IMR-90 (cell line): ENCODE measurements at places on chromosomes 11 and 22. TPM values are rescaled to one million over a fixed set of nuclear protein-coding genes. Genes with fewer than 3 reads are reported as not detected.

DNA sequence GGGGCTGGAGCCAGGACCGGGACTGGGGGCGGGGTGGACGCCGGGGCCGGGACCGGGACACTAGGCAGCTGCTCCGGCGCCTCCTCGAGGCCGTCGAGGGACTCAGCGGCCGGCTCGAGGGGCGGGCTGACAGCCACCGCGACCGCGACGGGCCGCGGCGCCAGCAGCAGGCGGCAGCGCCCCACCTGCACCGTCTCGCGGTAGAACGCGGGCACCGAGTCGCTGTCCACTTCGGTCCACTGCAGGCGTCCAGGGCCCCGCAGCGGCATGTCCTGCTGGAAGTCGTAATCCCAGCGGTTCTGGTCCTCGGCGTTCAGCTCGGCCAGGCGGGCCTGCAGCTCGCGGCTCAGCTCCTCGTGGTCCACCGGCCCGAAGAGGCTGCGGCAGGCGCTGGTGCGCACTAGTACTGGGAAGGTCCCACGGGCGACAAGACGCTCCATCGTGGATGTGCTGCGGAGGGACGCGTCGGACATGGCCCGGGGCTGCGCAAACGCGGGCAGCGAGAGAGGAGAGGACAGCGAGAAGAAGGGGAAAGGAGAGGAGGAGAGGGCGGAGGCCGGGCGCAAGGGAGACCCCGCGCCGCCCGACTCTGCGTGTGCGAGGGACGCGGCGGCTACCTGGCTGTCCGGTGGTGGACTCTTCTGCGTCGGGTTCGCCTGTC is 428 bp downstream of the CDKN1C start:
- DNase-seq: peak; percentile 36

The NFAM1 gene
- not detected in 2 replicates for polyA plus RNA-seq

DNA sequence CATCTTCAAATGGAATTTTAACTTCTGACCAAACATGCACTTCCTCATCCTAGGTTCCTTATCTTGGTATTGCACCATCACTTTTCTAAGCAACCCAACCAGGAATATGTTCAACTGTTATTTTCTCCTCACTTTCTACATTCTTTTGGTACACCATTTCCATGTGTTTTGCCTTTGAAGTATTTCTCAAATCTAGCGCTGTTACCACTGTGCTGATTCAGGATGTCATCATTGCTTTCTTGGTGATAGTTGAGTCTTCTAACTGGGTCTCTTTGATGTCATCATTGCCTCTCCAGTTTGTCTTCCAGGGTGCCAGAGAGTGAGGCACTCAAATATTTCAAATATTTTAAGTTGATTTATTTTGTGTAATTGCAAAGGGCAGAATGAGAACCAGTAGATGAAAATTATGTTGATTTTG is 47.5 kb downstream of the HORMAD2 start:
- DNase-seq: peak; percentile 89

The NARS2 gene
- 6.0 and 8.0 TPM in 2 replicates for polyA plus RNA-seq

The CYTH4 gene
- 0.55 and 0.85 TPM in 2 replicates for polyA plus RNA-seq

DNA sequence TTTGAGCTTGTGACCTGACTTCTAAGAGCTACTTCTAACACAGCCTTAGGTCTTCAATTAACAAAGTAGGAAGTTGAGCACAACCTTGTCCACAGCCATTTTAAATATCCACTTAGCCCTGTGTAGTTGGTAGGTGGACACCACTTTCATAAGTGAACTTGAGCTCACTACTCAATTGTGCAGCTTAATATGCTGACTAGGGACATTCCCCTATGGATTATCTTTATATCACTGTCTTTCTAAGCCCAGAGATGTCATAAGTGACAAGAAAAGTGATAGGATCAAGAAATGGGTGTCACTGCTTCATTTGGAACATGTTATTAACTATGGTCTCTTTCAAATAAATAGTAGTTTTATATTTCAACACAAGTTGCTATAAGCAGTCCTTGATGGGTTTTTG is 4.0 kb upstream of the ATP5MG start:
- DNase-seq: no peak

GRCh38 chr11:44380009-44380313 is 70.0 kb upstream of the ALX4 start:
- DNase-seq: no peak

- no peak for DNase-seq
Observed at GRCh38 chr11:105208019-105208418, 68.5 kb upstream of the CARD18 start.

DNA sequence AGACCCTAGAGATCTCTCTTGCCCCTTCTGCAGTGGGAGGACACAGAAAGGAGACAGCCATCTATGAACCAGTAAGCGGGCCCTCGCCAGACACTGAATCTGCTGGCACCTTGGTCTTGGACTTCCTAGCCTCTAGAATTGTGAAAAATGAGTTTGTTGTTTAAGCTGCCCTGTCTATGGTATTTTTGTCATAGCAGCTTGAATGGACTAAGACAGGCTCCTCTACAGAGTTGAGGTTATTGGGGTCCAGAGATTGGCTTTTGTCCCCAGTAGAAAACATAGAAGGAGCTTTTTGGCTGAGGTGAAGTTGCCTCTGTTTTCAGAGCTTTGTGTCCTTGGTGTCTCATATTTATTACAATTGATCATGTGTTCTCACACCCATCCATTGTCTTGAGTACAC is 77.2 kb downstream of the STIM1 start:
- DNase-seq: no peak

GRCh38 chr22:26707581-26707980 is 50.2 kb downstream of the MIAT start:
- DNase-seq: no peak

The TEX54 gene
- polyA plus RNA-seq: not detected in 2 replicates

DNA sequence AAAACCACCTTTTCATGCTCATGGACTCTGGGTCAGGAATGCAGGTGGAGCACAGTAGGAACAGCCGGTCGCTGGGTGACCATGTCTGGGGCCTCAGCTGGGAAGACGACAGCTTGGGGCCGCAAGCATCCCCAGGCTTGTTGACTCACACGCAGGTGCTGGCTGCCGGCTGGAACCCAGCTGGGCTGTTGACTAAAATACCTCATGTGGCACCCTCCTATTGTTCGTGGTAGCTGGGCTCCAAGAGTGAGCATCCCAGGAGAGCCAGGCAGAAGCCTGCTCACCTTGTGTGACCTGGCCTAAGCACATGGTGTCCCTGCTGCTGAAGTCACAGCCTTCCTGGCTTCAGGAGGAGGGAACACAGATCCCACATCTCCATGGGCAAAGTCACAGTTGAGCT is 9.4 kb downstream of the DPP3 start:
- DNase-seq: no peak

DNA sequence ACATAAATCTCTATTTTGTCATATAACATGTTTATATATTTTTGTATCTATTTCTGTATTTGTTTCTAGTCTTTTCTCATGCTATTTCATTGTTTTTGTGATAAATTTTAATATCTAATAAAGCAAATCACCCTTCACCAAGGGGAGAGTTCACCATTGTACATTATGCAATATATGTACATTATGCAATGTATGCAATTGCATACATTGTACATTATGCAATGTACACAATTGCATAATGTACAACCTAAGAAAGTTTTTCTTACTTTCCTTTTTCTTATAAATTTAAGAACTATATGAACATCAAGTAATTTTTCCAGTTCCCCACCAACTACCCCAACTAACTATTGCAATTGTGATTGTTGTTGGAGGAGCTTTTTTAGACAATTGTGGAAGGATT is 44.1 kb upstream of the GLYATL2 start:
- no peak for DNase-seq

DNA sequence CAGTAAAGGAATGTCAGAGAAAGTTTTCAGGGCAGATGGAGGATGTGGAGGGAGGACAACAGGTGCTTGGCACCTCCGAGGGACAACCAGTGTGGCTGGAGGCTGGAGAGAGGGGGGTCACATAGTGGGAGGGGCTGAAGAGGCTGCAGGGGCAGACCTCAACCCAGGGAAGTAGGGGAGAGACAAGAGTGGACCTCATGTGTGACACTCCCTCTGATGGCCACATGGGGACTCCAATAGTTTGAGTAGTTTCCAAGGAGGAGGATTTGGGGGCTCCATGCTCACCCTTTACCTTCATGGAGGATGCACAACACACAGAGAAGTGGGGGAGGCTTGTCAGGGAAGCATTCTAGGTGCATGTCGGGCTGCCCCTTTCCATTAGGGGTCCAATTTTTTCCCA is 35.1 kb upstream of the ASPHD2 start:
- no peak for DNase-seq

DNA sequence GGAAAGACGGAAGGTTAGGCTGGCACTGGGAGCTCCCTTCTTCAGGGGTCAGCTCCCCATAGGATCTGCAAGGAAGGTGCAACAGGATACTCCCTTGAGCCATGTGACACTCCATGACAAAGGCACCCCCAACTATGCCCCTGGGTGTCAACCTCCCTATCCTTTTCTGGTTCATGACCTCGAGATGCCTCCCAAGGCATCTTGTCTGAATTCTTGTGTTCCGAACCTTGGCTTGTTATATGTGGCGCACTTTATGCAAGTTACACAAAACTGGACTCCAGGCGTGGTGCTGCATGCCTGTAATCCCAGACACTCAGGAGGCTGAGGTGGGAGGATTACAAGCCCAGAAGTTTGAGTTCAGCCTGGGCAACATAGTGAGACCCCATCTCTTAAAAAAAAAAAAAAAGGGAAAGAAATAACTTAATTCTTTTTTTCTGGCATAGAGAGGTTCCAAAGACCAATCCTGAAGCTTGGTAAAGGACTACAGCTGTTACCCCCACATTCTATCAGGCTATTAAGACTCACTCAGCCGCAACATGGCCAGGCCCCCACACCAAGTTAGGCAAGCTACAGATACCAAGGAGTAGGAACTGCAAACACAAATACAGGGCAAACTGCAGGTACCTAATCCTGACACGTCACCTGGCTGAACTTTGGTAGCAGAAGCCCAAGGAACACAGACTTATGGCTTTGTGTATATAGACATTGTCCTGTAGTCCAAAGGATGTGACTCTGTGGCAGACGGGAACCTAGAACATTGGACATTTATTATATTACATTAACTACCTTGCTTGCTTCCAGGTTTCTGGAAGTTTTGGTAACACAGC is 1.4 kb downstream of the C11orf24 start:
- DNase-seq: no peak

The TRIM49D1 gene
- polyA plus RNA-seq: not detected in 2 replicates

DNA sequence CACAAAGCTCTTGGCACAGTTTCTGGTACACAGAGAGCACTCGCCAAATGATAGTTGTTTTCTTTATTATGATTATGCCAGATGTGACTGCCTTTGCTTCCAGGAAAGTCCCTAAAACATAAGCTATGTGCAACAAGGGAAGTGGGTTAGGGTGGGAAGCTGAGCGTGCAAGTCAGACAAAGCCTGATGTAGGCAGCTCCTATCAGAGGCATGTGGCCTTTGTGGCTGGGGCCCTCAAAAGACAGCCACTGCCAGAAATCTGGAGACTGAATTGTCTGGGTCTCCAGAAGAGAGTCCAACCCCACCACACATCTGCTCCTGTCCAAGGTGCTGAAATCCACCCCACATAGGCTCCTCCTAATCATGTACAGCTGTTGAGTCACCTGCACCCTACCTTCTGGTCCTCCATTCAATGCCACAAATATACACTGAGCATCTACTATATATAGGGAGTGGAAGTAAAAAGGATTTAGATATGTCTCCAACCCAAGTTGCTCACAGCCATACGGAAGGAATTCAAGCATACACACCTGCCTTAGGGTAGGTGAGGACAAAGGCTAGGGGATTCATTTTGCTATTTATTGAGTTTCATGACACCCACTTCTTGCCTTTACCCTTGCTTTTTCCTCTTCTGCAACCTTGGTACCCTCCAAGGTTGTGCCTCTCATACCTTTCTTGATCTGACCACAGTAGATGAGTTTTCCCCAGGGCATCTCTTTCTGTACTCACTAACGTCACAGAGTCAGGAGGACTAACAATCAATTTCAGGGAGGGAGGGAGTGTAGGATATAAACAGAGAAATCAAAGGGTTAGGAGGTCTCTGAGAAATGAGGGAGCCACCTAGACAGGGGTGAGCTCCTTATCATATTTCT is 12.4 kb downstream of the SEC14L3 start:
- peak; percentile 26 for DNase-seq

The CBLIF gene
- polyA plus RNA-seq: not detected in 2 replicates

DNA sequence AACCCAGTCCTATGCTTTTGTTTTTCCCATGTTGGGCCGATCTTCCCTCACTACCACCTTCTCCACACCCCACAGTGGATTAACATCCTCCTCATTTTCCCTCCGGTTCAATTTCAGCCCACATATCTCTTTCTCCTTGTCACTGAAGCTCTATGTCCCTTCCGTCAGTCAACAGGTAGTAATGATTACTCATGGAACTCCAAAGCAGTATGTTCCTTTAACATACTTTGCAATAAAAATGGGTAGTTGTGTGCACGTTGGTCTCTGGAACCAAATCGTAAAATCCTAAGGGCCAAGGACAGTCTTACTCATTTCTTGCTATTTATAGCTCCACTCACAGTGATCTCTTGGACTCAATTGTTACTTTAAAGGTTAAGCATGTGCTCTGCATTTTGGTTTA is 20.2 kb downstream of the AMOTL1 start:
- no peak for DNase-seq

GRCh38 chr11:111623527-111624030 is 21.3 kb downstream of the SIK2 start:
- DNase-seq: no peak

DNA sequence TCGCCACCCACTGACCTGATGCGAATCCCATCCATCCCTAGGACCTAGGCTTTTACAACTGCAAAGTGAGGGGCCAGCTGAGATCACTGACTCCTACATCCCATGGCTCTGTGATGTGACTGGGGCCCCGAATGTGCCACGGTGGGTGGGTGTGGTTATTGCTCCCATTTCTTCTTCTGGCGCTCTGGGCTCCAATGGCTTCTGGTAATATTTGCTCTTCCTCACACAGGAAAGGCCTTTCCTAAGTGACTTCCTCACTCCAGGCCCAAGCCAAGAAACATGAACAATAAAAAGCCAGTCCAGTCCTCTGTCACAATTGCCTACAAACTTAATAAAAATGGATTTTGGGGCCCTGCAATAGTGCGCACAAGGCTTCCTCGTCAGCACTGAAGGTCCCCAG is 78.1 kb downstream of the GALNT18 start:
- no peak for DNase-seq

DNA sequence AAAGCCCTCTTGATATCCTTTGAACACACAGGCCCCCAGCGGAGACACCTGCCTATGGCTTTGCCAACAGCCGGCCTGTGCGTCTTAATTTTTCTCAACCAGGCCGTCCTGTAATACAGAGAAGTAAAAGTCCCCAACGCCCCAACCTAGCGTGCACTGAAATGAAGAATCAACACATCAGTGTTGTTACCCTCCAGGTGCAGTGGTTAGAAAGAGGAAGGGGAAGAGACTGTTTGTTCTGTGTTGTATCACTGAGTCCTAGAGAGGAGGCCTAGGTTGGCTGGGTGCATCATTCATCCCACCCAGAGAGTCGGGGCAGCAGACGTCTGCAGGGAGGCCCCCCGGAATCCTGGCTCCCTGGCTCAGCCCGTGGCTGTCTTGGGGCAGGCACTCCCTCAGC is 25.7 kb downstream of the SGSM1 start:
- DNase-seq: no peak

DNA sequence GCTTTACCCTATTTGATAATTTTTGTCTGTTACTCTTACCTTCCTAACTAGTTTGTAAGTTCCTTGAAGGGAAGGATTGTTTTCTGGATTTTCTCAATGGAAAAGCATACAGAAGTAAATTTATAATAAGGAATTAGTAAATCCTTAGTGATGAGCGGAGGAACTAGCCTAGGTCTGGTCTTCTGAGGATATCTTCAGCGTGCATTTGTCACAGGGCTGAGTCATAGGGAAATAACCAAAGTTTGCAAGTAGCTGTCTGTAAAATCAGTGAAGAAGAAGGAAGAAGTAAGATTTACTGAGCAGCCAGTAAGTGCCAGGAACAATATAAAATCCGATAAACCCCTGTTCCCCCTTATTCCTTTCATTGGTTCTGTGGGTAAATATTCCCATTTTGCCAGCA is 162.7 kb upstream of the SORL1-AS1 start:
- peak; percentile 82 for DNase-seq

The KCNJ11 gene
- not detected in 2 replicates for polyA plus RNA-seq

The CD3G gene
- polyA plus RNA-seq: not detected in 2 replicates
